ENCODE measurements at places on chromosomes 11 and 22.

- DNase-seq = no peak
These were observed 47.0 kb upstream of the ISX start for GRCh38 chr22:35018995-35019394.

GRCh38 chr22:44031158-44031952 is 7.3 kb downstream of the PARVB start:
- no peak for DNase-seq

DNA sequence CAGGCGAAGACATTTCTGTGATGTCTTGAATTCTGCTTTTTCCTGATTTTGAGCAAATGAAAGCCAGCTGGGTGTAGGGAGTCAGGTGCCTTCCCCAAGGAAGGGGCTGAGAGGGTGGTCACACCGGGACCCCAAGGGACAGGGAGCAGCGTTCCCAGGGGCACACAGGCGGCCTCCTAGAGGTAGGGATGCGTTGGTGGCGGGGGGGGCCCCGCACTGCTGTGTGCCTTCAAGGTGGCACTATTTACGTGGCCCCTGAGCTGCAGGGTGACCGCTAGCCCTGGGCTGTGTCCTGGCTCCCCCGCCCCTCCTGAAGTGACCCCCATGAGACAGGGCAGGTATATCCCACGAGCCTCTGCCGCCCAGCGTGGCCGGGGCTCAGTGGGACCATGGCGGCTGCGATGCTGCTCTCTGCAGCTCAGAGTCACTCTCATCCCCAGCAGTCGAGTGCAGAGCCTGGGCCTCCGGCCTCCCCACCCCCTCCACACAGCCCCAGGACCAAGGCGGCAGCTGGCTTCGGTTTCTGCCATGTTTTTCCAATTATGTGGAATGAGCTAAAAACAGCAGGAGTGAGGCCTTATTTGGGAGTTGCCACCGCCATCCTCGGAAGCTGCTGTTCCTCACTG is 60.9 kb downstream of the LRP5 start:
- DNase-seq = no peak

- no peak for DNase-seq
These were observed 32.5 kb upstream of the GRAMD4 start for GRCh38 chr22:46587492-46588278.

GRCh38 chr11:22432291-22433093 is 94.3 kb downstream of the SLC17A6 start:
- no peak for DNase-seq

GRCh38 chr11:35247863-35248262 is 108.9 kb downstream of the CD44 start:
- DNase-seq = no peak

DNA sequence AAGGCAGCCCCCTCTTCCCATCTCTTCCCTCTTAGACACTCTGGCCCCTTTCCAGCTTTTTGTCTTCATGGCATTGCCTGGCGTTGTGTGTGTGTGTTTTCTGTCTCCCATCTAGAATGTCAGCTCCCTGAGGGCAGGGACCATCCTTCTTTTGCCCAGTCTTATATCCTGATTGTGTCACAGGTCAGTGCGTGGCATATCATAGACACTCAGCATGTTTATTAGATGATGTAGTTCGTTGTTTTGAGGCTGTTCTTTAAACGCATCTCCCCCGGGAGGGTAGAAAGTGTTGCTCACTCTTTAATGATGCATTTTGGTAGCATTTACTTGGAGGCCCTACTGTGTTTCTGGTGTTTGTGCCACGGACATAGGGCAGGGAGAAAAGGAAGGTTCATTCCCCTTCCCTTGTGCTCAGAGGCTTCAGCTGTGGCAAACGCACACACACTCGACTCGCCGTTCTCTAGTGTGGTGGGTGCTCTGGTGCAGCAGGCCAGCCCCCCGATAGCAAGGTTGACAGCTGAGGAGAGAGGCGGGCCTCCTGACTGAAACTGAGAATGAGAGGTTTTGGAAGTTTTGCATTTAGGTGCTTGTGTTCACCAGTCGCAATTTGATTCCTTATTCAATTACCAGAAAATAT is 60.2 kb downstream of the TNRC6B start:
- DNase-seq = no peak

GRCh38 chr11:90770007-90770406 is 547.2 kb upstream of the CHORDC1 start:
- no peak for DNase-seq

GRCh38 chr11:61828629-61829407 is 718 bp downstream of the FADS2 start:
- DNase-seq = peak; percentile 75

- DNase-seq = peak; percentile 25
These were observed 203.8 kb upstream of the TMEM45B start for GRCh38 chr11:129611661-129612446.

- DNase-seq = no peak
These were observed 157.0 kb downstream of the BRD1 start for GRCh38 chr22:49670456-49671330.

DNA sequence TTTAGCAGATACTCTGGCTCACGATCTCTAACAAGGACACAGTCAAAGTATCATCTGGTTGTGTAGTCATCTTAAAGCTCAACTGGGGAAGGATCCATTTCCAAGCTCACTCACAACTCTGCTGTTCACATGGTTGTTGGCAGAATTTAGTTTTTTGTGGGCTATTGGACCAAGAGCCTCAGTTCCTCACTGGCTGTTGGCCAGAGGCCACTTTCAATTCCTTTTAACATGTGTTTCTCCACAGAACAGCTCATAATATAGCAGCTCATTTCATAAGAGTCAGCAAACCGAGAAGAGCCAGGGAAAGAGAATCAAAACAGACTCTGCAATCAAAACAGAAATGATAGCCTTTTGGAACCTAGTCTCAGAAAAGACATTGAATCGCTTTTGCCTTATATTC is 22.6 kb downstream of the IZUMO1R start:
- no peak for DNase-seq

- peak; percentile 43 for DNase-seq
These were observed 13.6 kb upstream of the CHST1 start for GRCh38 chr11:45678976-45679375.

GRCh38 chr11:109762546-109762945 is 330.6 kb upstream of the ZC3H12C start:
- DNase-seq = no peak

DNA sequence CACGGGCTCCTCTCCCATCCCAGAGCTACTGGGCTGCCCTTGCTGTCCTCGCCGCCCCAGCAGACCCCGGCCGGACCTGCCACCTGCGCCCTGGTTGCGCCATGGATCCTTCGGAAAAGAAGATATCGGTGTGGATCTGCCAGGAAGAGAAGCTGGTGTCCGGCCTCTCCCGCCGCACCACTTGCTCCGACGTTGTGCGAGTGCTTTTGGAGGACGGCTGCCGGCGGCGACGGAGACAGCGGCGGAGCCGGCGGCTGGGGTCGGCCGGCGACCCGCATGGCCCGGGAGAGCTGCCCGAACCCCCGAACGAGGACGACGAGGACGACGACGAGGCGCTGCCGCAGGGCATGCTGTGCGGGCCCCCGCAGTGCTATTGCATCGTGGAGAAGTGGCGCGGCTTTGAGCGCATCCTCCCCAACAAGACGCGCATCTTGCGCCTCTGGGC is 382 bp downstream of the RASSF10 start:
- DNase-seq = no peak

GRCh38 chr22:30238661-30239487 is 7.7 kb downstream of the LIF start:
- DNase-seq = peak; percentile 29

GRCh38 chr11:64210301-64211020 is 3.9 kb downstream of the FERMT3 start:
- DNase-seq = no peak

GRCh38 chr11:69067200-69067599 is 18.5 kb downstream of the TPCN2 start:
- no peak for DNase-seq

DNA sequence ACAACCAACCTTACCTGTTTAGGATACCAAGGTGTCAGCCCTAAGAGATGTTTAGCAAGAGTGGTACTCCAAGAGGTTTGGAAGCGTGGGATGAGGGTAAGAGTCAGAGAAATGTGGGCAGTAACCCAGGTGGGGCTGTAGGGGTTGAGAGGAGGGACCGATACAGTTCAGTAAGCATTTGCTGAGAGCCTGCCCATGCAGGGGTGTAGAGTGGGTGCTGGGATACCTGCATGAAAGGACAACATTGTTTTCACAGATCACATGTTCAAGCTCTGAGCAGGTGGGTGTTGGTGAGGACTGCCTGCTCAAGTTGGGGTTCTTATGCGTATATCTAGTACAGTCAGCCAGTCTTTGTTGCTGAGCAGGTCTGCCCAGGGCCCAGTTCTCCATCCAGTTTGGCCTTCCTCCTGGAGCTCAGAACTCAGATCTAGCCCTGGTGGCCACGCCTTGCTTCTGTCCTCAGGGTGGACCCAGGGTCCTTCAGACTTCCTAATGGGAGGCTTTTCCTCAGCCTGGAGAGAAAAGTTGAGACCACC is 14.8 kb downstream of the PPFIBP2 start:
- no peak for DNase-seq

GRCh38 chr11:9947231-9947864 is 283.5 kb downstream of the SWAP70 start:
- no peak for DNase-seq

DNA sequence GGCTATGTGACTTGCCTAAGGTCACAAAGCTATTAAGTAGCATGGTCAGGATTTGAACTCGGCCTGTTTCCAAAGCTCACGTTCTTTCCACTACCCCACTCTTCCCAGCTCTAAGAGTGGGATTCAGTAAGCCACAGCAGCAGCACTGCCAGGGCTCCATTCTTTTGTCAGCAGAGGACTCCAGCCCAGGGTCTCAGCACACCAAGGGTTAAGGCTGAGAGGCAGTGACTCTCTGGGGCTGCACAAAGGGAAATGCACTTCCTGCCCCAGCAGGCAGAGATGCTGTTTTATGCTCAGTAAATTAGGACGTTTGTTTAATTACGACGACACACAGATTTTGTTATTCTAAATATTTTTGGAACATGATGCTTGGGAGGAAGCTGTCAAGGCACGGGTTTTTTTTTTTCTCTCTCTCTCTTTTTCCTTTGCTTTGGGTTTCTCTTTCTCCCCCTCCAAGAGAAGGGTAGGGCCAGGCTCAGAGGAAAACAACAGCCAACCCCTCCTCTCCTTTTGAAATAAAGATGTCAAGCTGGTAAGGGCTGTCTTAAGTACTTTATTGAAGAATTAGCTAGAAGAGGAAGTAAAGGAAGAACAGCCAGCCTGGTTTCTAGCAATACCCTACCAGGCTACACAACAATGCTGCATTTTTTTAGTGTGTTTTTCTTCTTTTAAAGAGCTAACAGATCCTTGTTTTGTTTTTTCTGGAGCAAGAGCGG is 2.8 kb downstream of the MYH9 start:
- peak; percentile 52 for DNase-seq

DNA sequence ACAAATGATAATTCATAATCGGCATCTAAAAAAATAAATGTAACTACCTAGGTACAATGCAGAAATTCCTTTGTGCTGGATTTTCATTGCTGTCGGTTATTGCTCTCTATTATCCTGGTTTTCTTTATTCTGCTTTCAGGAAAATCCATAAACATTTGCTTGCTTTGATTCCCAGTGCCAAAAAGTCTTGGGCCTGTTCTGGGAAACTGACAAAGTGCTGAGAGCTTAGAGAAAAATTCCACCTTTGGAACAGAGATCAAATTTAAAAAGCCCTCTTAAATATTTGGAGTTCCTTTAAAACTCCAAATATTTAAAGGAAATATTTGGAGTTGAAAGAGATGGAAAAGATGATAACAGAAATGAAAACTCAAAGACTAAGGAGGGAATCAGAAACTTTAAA is 87.3 kb upstream of the ZBED5 start:
- DNase-seq = no peak

DNA sequence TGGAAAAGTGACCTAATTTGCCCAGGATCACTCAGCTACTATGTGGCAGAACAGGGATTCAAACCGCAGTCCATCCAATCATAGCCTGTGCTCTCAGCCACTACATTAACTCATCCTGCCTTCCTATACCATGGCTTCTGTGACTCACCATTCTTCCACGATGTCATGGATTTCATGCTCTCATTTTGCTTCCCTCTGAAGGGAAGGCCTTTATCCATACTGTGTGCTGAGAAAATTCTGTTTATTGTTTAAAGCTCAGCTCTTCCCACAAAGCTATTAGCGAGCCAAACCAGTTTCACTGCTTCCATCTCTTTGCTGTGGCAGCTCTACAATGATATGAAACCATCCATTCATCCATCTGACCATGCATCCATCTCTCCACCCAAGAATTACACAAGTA is 289.9 kb downstream of the TENM4 start:
- no peak for DNase-seq

GRCh38 chr11:74691755-74692154 is 39.5 kb downstream of the CHRDL2 start:
- DNase-seq = peak; percentile 61

- no peak for DNase-seq
These were observed 69.2 kb downstream of the PRSS23 start for GRCh38 chr11:86869531-86869930.

DNA sequence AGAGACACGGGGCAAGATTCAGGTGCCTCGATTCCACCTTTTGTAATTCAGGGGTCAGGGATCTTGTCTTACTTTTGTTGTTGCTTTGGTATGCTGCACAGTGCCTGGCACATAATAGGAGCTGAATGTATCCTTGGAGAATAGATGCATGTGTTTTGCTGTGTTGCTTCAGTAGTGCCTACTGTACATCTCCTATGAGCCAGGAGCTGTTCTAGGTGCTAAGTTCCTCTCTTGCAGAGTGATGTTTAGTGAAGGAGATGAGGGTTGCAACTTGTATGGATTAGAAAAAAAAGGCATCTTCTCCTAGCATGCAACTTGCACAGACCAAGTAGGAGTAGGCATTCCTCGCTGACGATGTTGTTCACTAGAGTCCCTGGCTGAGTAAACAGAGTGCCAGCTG is 555.4 kb downstream of the NTM start:
- no peak for DNase-seq

- no peak for DNase-seq
These were observed 23.2 kb downstream of the FADS2 start for GRCh38 chr11:61851113-61851899.

DNA sequence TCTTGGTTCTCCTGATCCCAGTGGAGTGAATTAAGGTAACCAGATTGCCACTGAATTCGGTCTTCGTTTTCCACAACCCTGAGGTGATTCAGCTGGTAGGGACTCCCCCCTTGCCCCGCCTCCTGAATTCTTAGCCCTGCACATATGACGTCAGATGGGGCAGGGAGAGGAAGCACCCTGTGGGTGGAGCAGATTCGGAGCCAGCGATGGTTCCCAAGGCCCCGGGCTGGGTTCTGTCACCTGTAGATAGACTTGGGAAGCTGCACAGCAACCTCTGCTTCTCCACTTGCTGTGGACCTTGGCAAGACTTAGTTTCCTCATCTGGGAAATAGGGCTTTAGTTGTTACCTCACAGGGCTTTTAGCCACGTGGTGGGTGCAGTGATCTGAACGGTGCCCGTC is 67.8 kb downstream of the CTTN start:
- peak; percentile 57 for DNase-seq

DNA sequence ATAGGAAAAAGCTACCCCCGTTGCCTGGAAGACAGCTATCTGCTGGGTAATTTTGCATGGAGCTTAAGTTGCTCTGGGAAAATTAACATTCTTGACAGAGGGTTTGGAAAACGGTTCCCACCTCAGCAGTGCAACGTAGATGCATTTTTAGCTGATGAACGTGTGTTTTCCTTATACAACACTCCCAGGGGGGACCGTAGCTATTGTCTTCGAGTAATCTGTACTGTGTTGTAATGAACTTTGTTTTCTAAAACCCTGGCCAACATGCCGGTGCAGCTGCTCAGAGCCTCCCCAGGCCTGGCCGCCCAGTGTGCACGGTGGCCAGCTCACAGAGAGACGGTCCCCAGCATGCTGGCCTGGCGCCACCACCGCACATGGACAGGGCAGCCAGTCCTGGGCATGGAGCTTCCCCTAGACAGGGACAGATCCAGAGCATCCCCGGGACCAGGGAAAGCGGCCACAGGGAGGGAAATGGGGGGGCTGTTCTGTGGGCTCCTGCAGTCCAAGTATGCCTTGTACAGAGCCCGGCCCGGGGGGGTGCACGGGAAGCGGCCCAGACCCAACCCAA is 2.2 kb downstream of the TNNT3 start:
- no peak for DNase-seq

Data from OCI-M1 (cell line).